ENCODE measurements at places on chromosomes 6 and 20. TPM values are rescaled to one million over a fixed set of nuclear protein-coding genes. Genes with fewer than 3 reads are reported as not detected.

The REM1 gene
- total RNA-seq, result not detected

The CENPQ gene
- 5.0 TPM for total RNA-seq

DNA sequence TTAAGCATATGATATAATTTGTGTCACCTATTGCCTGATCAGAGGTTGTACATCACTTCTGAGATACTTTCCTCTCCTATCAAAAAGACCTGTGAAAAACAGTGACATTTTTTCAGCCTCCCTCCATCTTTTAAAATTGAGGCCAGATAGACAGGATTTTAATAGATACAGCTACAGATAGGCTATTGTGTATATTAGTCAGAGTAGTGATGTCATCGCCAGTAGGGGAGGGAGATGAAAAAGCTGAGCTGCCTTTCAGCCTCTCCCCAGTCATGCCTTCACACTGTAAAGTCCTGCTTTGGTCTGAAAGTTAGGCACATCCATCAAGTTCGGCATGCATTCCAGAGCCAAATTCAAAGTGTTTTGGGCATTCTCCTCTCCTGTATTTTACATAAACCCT lies 7.9 kb upstream of the PABPC1L start:
- DNase-seq, result no peak

DNA sequence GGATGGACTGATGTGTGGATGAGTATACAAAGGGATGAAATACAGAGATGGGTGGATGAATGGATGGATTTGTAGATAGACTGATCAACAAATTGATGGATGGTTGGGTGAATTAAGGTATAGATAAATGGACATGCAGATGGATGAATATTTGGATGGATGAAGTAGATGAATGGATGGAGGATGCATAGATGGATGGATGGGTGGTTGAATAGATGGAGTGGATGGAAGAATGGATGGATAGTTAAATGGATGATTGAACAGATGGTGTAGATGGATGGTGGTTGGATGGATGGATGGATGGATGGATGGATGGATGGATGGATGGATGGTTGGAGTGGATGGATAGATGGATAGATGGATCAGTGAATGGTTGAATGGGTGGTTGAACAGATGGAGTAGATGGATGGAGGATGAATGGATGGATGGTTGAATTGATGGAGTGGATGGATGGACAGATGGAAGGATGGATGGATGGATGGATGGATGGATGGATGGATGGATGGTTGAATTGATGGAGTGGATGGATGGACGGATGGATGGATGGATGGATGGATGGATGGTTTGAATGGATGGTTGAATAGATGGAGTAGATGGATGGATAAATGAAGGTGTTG lies 15.0 kb downstream of the SLC2A10 start:
- DNase-seq, result no peak

GRCh38 chr6:150492941-150493340 lies 106.7 kb upstream of the PLEKHG1 start:
- peak; percentile 98 for DNase-seq

DNA sequence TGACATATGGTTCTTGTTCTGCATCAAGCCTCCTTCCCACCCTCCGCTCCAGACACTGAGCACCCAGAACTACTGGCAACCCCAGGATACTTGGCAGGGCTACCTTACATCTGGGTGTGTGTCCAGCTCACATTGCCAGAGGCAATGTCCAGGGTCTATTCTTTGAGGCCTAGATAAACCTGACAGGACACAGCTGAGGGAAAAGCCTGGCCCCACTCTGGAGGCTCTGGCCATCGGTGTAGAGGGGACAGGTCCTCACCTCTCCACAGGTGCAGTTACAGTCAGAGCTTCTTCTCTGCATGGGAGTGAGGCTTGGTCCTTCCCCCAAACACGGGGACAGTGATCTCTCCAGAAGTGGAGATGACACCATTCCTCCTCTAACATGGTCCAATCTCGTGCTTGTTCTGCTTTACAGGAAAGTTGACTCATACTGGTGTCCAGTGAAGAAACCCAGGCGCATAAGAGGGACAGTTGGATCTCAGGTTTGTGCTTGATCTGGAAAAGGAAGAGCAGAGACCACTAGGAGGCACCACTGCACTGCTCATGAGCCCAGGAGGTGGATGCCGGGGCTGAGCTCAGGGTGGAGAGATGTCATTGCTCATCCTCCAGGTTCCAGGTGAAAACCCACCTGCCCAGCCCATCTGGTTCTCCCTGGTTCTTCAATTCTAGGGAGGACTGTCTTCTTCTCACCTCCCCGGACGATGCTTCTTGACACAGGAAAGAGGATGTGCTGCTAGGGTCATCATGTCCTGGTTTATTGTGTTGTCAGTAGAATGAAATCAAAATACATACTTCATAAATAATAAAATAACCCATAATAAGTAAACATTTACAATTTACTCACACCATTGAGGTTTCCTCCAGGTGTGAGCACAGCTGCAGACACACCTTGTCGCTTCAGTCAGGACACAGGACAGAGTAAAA lies 14.7 kb downstream of the HLA-F start:
- peak; percentile 71 for DNase-seq

The KIAA1755 gene
- not detected for total RNA-seq

The CALHM6 gene
- 3.1 TPM for total RNA-seq

The CRISP2 gene
- total RNA-seq, result 0.10 TPM

GRCh38 chr6:55176958-55177357 lies 2.6 kb downstream of the HCRTR2 start:
- peak; percentile 41 for DNase-seq

The PNLDC1 gene
- total RNA-seq, result not detected

GRCh38 chr6:15304337-15305042 lies 58.6 kb downstream of the JARID2 start:
- DNase-seq, result no peak

GRCh38 chr20:63473555-63474449 lies 1.3 kb upstream of the KCNQ2 start:
- DNase-seq, result no peak

The CARMIL1 gene
- 55.7 TPM for total RNA-seq

The EPHA7 gene
- 0.87 TPM for total RNA-seq

The MPC1 gene
- 18.1 TPM for total RNA-seq

GRCh38 chr6:105675715-105676397 lies 273.0 kb upstream of the PREP start:
- DNase-seq, result peak; percentile 80

The RAET1L gene
- 3.1 TPM for total RNA-seq

DNA sequence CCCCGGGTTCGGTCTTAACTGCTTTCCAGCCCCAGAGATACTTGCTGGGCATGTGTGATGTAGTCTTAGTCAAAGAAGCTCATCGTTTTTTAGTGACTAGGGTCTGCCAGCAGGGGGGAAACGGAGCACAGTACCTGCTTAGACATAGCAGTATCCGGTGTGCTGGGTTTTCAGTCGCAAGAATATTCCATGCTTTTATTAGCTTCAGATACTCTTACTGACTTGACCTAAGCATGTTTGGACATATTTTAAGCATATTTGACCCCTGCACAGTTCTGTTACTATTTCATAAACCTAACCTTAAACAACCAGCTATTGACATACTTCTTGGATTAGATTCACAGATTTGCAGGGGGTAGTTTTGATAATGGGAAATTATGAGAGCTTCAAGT lies 3.0 kb downstream of the E2F3 start:
- DNase-seq, result peak; percentile 78

The ZSWIM1 gene
- 6.9 TPM for total RNA-seq

- no peak for DNase-seq
These were observed 912 bp downstream of the EYA4 start for GRCh38 chr6:133241901-133242636.

DNA sequence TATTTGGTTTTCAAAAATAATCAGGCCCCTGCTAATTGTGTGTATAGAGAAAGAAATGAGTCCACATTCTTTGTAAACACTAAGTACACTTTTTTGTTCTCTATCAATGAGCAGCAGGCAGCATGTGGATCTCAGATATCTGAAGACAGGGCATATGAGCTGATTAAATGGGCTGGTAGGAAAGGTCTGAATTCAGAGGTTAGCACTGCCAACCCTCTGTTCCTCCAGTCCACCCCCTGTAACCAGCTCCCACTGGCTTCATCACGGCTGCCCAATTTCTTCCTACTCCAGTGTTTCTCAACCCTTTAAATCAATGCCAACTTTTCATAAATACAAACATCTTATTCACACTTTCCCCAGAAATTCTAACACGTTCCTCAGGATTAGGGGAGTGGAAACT lies 128.5 kb downstream of the TPBG start:
- no peak for DNase-seq

DNA sequence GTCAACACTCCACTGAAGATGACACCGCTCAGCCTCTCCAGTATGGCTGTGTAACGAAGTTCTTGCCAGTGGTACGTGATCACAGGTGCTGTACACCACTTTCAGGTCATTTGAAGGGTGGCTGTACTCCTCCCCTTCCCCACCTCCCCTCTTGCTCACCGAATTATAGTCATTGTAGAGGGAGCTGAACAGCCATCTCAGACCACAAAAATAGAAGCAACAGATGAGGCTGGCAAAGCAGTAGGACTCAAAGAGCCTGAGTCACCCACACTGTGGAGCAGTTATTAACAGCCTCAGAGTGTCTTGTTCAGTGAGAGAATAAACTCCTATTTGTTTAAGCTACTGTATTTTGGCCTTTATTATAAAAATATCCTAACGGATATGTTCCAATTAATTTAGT lies 192.5 kb upstream of the MCHR2 start:
- peak; percentile 47 for DNase-seq

The HLA-DRA gene
- total RNA-seq, result 0.70 TPM

DNA sequence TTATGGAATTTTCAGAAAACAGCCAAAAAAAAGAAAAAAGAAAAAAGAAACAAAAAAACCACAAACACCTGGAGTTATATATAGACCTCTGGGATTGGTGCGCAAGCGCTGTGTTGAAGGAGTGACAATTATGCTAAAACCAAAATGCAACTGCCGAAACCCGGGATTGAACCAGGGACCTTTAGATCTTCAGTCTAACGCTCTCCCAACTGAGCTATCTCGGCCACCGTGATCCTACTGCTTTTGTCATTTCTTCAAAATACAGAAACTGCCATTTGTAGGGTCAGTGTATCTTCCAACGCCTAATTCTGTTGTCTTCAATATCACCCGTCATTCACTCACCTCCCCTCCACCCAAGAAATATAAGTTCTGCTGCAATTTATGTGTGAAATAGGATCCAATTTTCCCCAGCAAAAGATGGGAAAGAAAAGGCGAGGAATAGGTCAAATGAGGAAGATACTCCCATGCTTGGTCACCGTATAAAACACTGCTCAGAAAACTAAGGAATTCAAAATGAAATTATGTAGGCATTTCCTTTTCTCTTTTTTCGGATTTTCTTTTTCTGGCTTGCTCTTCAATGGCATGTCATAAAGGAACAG lies 116.0 kb downstream of the TRIM27 start:
- peak; percentile 7 for DNase-seq

- peak; percentile 77 for DNase-seq
These were observed 285.2 kb downstream of the UST start for GRCh38 chr6:149031859-149032598.

DNA sequence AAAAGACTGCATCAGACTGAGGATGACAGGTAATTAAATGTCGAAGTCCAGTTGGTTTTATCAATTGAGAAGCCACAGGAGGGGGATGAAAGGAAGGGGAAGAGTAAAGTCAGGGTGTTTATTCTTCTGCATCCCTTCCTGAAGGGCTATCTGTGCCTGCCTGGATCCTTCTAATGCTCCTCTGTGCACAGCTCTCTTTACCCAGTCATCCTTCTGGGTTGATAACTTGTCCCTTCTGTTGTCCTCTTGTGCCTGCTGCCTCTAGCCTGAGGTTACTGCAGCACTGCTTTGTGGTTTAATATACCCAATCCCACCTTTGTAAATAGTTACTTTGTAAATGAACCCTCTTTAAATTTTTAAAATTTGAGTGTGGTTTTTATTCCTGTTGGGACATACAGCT lies 1127.3 kb downstream of the EPHA7 start:
- DNase-seq, result no peak

- no peak for DNase-seq
These were observed 15.5 kb downstream of the RNF146 start for GRCh38 chr6:127282184-127282583.

GRCh38 chr20:22562620-22563019 lies 21.8 kb downstream of the FOXA2 start:
- no peak for DNase-seq

GRCh38 chr6:33993653-33994471 lies 152.0 kb downstream of the GRM4 start:
- DNase-seq, result no peak

The GLP1R gene
- not detected for total RNA-seq

GRCh38 chr6:4665489-4666417 lies 110.5 kb upstream of the CDYL start:
- no peak for DNase-seq

- no peak for DNase-seq
These were observed 8.8 kb upstream of the BTN3A3 start for GRCh38 chr6:26431258-26432172.

GRCh38 chr6:75291331-75291730 lies 6.7 kb upstream of the TMEM30A start:
- no peak for DNase-seq

- DNase-seq, result no peak
These were observed 37.0 kb upstream of the MPC1 start for GRCh38 chr6:166419717-166420116.

The SLC16A10 gene
- total RNA-seq, result 2.3 TPM

The MUCL3 gene
- 0.17 TPM for total RNA-seq

The MLIP gene
- total RNA-seq, result 0.15 TPM

The BFSP1 gene
- total RNA-seq, result 2.3 TPM

The NKAIN2 gene
- not detected for total RNA-seq

The KHDC1L gene
- not detected for total RNA-seq

DNA sequence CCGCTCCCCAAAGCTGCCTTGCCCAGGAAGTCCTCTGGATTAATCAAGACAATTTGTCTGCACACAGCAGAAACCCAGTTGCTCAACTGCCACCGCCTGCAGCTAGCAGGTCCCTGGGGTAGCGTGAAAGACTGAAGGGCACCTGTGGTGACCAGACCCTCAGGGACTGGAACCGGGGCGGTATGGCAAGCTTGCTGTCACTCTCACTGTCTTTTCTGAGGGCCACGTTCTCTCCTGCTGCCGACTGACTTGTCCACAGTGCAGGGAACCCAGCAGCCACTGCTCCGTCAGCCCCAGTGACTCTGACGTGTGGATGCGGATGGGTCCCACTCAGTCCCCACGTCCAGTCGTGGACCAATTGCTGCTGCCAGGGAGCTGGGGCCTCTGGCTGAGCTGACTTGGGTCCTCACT lies 72.8 kb upstream of the PMEPA1 start:
- DNase-seq, result no peak

The PDE10A gene
- 52.1 TPM for total RNA-seq

- DNase-seq, result no peak
These were observed 95.4 kb downstream of the MAP3K5 start for GRCh38 chr6:136696783-136697364.

GRCh38 chr20:19122395-19122794 lies 90.0 kb upstream of the SLC24A3 start:
- no peak for DNase-seq

The TCP11 gene
- 0.60 TPM for total RNA-seq

DNA sequence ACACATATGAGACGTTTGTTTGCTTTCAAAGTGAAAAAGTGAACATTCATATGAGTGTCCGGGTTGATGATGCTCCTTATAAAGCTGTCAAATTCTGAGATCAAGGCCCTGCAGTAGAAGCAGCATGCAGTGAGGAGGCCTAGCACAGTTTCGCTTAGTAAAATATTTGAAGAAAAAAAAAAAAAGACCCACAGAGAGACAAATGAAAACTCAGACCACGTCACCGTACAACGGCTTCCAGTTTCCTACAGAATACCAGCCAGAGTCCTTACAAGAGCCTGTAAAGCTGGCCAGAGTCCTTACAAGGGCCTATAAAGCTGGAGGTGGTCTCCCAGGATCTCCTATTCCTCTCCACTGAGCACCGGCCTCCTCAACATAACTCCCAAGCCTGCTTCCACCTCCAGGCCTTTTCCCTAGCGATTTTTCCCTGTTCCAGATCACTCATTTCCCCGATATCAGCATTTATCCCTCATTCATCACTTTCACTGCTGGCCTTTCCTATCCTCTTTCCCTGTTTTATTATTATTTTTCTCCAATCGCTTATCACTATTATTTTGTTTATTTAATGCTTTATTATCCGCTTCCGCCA lies 1.5 kb upstream of the HMGN4 start:
- peak; percentile 54 for DNase-seq
